ENCODE measurements at places on chromosomes 3 and 15. TPM values are rescaled to one million over a fixed set of nuclear protein-coding genes. Genes with fewer than 3 reads are reported as not detected.

- DNase-seq: no peak
Measured at GRCh38 chr3:132245552-132246142, 71.6 kb upstream of the ACP3 start.

The NOX5 gene
- total RNA-seq: not detected

GRCh38 chr3:9230596-9230995 lies 18.9 kb downstream of the SRGAP3 start:
- no peak for DNase-seq

The COL8A1 gene
- total RNA-seq: 28.5 TPM

GRCh38 chr15:31396881-31397560 lies 70.4 kb downstream of the KLF13 start:
- peak; percentile 94 for DNase-seq

The C3orf20 gene
- total RNA-seq: 0.32 TPM

DNA sequence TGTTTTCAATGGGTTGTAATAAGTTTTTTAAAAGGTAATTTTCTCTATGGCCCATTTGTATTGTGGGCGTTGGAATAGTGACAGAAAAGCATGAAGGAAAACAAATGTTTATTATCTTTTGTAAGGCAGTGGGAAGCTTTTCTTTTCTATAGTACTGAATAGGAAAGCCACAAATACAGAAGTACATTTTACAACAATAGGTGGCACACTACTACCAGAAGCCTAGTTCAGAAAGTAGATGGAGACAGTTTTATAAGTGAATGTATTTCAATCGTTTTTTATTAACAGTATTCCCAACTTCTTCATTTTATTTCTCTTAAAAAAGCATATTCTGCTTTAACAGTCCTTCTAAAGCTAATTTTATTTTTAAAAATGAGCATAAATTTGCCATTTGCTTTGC lies 296.7 kb downstream of the PTPRG start:
- DNase-seq: no peak

The TGM4 gene
- total RNA-seq: not detected

DNA sequence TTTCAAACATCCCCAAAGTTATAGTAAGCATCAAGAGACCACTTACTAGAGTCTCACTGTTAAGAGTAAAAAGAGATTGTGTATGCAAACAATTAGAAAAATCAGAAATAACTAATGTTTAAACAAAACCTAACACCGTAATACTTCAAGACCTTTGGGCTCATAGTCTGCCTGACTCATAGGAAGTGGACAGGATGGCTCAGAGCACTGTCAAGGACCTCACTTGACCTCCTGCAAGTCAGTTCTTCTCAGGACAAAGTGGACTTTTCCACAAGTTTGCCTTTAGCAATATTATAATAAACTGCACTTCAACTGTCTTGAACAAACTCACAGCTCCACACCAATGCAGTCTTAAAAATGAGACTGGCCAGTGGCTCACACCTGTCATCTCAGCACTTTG lies 34.8 kb downstream of the IL12A start:
- DNase-seq: no peak

The PKM gene
- total RNA-seq: 984 TPM

- DNase-seq: no peak
Measured at GRCh38 chr3:107062787-107063186, 314.5 kb upstream of the CCDC54 start.

DNA sequence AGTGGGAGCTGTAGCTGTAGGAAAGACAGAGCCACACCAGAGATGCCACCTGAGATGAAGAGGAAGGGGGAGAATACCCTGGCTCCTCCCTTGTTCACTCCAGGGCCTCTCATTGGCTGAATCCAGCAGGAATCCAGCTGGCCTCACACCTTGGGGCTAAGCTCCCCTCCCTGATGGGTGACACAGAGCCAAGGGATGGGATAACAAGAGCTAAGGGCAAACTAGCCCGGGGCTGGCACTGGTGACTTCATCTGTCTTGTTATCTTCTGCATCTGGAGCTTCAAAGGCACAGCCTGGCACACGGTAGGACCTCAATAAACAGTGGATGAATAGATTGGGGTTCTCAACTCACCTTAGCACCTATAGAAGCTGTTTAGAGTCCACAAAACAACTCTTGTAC lies 13.8 kb upstream of the GATA2 start:
- DNase-seq: no peak

DNA sequence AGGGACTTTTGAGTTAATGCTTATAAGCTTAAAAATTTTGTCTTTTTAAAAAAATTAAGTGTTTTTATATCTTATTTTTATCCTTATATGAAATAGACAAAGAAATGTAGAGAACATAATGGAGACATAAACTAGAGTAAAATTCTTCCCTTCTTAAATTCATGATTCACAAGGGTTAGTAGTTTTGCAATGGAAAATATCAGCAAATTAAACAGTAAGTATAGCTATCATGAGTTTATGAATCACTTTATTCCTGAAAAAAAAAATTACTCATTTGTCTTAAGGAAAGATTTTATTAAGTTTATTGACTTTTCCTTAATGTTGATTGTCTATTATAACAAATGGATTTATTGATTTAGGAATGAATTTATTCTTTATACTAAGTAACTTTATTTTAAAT lies 4.3 kb downstream of the ATP6V1A start:
- no peak for DNase-seq

- no peak for DNase-seq
Measured at GRCh38 chr3:72298201-72299152, 513.5 kb upstream of the PROK2 start.

The GOLGA8Q gene
- 1.1 TPM for total RNA-seq

The THRB gene
- 27.2 TPM for total RNA-seq

- DNase-seq: peak; percentile 89
Measured at GRCh38 chr3:29280404-29281093, at the start of gene RBMS3. Gene RBMS3 (plus strand): TSS chr3:29281071.

The SLC35A5 gene
- 18.6 TPM for total RNA-seq

DNA sequence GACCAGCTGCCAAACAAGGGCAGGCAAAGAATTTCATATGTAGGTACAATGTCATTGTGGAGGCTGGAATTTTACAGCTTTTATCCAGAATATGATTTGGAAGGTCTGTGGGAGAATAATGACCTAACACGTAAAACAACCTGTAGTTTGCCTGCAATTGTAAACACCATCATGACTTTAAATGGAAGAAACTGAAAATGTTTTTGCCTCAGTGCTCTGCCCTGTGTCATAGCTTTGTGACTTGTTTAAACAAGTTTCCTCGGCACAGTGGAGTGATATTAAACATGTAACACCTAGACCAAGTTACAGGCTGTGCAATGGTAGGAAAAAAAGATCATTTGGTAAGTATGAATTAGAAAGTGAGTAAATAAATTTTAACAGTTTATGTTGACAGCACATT lies 171.6 kb upstream of the MBNL1 start:
- no peak for DNase-seq
